Naive B cell (primary cell): ENCODE measurements at places on chromosomes 6 and 20.

DNA sequence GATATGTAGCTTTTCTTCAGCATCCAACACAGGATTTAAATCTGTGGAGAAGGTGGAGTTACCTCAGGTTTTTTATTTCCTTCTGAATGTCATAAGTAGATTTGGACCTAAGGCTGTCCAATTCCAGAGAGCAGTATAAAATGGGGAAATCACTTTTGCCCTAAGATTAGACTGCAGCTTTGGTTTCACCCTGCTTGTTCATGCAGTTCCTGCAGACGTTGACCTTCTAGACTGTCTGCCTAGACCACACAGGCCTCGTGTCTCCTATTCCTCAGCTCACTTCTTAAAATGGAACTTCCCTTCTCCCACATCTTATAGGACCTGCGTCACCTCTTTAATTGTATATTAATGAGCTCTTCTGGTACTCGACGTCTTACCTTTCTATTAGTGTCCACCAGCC is 26.0 kb upstream of the C6orf62 start:
- DNase-seq = no peak

DNA sequence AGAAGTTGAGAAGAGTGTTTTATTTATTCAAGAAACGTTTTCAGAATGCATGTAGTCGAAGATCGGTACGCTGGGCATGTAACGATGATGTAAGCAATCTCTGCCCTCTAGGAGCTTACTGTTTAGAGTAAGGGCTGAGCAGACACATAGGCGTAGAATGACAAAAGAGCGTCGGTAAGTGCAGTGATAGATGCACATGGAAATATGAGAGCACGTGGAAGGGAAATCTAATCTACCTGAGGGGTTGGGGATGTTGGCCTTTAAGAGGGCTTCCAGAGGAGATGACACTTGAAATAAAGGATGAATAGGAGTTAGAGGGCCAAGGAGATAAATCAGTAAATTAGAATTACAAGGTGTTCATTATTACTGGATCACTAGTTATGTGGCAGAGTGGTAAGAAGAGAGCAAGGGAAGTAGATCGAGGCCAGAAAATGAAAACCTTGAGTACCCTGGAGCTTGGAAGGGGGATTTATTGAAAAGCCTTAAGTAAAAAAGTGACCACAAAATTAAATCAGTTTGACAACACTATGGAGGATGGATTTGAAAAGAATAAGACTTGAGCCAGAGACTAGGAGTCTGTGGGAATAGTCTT is 782 bp downstream of the TRMT11 start:
- no peak for DNase-seq

DNA sequence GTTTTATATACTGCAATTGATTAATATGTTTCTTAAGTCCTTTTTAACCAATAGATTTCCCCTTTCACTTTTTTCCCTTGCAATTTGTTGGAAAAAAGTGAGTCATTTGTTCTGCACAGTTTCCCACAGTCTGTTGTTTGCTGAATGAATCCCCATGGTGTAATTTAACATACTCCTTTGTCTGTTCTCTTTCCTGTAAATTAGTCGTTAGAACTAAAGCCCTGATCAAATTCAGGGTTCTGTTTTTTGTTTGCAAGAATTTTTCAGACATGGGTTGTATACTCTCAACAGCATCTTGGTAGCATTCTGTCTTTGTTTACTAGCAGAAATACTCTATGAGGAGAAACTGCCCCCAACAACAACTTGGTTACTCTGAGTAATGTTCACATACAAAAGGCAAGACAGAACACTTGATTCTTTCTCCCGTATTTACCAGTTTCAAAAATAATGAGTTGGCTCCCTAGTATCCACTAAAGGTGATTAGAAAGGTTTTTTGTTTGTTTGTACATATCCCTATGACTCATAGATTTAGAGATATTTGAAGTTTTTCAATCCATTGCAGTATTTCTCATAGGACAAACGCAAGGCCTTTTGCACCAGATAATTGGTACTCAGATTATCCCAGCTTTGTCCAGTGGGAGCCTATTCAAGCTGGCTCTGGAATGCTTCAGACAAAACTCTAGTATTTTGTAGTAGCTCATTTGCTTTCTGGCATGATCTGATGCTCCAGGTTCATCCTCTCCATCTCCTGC is 16.5 kb downstream of the BLOC1S5 start:
- no peak for DNase-seq

DNA sequence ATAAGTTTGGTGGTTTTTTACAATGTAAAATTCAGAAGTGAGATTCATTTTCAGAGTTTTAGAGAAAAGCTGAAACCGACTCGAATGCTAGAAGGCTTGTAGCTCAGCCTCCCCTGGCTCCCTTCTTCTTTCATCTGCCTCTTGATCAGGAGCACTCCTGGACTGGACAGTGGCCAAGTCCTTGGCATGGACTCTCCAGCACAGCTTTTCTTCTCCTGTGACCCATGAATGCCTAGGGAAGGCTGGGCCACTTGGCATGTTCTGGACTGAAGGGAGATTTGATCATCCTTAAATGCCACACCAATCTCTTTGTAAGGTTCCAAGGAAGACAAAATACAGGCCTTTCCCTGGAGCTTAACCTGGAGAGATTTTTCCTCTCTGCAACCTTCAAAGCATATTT is 384.0 kb upstream of the SASH1 start:
- DNase-seq = no peak

DNA sequence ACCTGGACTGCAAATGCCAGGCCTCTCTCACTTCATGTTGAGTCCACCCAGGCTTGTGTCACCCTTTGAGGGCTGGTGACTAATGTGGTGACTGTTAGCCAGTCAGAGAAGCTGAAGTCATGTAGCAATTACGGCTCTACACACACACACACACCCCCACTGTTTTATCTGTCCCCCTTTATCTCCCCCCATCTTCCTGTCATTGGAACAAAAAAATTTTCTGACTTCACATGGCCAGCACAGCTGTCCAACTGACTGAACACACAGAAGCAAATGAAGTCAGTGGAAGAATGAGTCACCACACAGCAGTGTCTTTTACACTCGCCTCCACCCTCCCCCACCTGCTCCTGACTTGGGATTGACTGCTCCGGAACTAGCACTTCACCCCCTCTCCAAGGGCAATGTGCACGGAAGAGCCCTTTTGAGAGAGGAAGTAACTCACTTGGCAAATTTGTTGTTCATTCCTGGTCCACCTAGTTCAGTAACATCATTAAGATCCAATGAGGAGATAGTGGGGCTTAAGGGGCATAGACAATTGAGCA is 198.0 kb downstream of the RNF144B start:
- DNase-seq = no peak

DNA sequence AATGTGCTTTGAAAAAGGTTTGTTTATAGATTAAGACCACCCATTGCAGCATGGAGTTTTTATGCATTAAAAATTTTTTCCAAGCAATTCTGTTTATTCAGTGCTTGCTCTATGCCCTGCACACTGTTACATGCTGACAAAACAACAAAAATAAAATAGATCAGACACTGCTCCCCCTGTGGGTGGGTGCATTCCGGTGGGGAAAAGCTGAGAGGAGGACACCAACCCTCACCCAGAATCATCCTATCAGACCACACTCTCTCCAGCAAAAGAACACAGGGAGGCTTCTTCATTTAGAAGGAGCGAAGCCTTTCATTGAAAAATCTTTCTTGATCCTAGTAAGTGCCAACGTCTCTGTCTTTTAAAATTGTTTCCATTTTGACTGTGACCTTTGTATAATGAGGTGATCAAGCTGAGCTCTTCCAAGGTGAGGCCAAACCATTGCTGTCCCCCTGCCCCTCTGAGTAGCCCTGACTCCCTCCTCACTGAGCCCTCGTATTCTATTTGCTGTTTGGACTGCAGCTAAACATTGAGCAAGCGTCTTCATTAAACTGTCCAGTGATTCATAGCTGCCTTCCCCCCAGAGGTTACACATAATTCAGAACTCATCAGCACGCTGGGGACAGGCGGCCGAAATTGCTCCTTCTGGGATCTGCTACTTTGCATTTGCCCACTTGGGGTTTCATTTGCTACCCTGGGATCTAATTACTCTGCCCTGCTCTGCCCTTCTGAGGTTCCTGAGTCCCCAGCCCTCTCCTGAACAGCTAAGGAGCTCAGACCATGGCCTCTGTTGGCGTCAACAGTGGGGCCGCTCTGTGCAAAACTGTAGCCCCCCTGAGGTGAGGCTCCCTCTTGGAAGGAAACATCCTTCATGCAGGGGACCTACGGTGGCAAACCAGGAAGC is 102.4 kb downstream of the F13A1 start:
- no peak for DNase-seq

DNA sequence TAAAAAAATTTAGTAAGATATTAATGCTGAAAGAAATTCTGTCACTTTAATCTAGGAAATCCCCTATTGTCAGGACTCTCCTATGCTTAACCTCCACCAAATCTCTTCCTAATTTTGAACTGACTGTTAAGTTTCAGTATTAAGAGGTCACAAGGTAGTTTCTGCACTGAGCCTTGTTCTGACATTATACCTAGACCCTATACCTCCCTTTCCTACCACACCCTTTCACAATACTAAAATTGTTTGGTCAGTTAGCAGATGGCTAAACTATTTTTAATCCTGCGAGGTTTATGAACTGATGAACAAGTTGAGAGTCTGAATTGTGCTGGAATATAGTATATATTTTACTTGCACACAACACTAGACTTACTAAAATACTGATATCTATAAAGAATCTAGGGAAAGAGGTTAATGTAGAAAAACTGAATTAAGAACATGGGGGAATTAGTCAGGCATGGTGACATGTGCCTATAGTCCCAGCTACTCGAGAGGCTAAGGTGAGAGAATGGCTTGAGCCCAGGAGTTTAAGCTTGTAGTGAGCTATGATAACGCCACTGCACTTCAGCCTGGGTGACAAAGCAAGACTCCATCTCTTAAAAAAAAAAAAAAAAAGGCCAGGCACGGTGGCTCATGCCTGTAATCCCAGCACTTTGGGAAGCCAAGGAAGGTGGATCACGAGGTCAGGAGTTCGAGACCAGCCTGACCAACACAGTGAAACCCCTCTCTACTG is 51.5 kb downstream of the HBS1L start:
- DNase-seq = no peak

- no peak for DNase-seq
These were observed 1223.0 kb upstream of the ADGRB3 start for GRCh38 chr6:67412035-67412434.

GRCh38 chr6:5490501-5491069 is 229.3 kb downstream of the FARS2 start:
- no peak for DNase-seq

DNA sequence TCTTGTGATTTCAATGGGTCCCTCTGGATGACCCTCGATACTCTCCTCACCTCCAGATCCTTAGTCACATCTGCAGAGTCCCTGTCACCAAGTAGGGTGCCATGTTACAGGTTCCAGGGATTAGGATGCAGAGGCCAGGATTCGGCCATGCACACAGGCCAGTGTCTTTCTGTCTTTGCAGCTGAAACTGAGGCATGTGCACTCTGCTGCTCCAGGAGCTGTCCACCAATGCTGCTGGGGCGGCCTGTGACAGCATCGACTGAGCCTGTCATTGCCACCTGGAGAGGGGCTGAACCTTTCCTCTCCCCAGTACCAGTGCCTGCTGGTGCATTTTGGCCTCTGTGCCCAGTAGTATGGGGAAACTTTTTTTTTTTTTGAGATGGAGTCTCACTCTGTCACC is 4.4 kb upstream of the RBM38 start:
- no peak for DNase-seq

DNA sequence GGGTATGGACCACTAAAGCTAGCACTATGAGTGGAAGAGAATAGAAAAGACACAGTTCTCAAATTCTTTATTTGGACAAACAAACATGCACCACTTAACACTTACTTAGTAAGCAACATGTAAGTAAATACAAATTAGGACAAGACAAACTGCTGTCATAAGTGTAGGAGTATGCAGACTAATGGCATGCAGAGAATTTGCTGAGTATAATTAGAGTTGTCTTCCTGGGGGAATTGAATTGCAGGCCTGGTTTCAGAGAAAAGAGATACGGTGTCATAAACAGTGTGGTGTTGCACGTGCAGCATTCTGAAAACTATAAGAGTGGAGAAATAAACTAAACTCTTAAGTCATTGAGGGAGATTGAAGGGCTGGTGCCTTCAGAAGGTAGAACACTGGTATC is 125.2 kb upstream of the EYA4 start:
- no peak for DNase-seq
